ENCODE measurements at places on chromosomes 12 and 14.

DNA sequence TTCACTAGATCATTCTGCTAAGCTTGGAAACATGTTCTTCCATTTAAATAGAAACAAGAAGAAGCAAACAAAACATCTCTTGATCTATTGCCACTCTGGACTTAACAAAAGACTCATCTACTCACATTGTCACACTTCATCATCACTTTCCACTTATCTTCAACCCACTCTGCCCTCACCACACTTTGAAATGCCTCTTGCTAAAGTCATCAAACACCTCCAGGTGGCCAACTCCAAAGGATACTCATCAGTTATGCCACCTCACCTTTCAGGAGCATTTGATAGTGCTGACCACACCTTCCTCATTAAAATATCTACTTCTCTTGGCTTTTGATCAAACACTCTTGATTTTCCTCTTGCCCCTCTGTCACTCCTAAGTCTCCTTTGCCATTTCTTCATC is 7.2 kb downstream of the EFCAB11 start:
- no peak for DNase-seq

GRCh38 chr14:64760146-64760755 is 56.0 kb downstream of the PLEKHG3 start:
- DNase-seq: peak; percentile 79

DNA sequence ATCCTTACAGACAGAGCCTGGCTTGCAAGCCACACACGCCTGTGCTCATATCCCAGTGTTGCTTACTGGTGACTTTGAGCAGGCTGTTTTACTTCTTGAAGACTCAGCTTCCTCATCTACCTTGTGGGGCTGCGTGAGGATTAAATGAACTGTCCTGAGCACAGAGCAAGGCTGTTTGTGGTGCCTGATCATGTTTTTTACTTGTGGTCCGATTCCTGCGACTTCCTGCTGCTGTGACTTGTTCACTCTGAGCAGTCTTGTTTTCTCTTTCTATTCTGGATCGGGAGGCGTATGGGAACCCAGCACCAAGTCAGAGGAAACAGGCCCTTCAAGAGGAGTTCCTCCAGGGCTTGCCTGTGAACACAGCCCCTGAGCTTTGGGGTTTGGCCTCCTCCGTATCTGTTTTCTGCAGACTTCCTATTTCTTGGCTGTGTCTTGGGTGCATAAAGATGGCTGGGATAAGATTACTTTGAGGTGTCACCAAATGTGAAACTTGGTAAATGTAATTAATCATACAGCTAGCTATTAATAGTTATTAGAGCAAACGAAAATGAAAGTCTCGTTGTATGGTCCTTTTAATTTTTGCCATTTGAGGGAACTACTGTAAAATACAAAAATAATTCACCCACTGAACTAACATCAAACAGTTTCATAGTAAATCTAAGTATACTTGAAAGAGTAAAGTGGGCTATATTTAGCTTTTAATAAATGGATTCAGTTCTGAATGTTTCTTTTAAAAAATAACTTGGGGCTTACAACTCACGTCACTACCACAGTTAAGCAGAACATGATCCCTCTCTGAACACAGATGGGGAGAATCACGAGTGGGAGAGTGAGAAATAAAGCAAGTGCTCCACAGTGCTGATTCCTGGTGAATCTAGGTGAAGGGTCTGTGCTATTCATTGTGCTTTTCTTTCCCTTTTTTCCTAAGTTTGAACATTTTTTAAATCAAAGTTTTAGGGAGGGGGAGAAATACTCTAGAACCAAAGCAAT is 251.5 kb downstream of the FOXN3 start:
- peak; percentile 45 for DNase-seq

DNA sequence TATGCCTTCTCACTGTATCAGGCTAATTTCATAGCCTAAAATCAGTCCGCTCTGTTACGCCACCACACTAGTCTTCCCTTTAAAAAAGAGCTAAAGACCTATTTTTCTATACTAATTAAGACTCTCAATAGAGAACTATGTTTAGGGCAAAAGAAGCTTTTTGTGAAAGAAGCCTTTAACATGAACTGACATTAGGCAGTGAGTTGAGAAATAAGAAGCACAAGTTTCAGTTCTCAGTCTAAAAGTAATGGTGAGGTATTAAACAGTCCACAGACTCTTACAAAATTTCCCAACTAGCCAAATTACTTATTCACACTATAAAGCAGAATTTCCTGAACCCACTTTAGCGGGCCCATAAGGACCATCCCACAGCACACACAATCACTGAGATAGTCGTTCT is 93.7 kb downstream of the SOX5 start:
- no peak for DNase-seq

GRCh38 chr12:1806301-1807086 is 13.9 kb upstream of the LRTM2 start:
- no peak for DNase-seq

DNA sequence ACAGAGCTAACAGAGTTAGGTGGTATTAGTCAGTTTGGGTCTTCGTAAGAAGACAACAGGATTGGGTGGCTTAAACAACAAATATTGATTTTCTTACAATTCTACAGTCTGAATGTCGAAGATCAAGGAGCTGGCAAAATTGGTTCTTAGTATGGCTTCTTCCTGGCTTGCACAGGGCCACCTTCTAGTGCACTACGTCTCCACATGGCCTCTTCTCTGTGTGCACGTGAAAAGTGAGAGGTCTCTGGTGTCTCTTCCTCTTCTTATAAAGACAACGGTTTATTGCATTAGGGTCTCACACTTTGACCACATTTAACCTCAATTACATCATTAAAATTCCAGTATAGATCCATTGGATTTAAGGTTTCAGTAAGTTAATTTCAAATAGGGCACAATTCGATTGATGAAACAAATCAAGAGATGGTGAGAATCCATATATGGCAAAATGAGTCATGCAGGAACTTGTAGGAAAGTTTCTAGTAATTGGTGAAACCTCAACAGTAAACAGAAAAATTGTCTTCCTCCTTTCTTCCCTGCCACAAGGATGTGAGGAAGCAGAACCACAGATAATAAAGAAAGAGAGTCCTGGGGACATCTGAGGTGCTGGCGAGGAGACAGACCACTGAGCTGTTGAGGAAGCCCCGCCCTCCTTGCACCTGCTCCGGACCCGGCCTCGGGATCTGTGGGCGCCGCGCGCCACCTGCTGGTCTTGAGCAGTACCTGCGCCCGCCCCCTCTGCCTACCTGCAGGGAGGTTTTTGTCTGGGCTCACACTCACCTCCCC is 846.7 kb downstream of the TMEM121 start:
- DNase-seq: peak; percentile 87

DNA sequence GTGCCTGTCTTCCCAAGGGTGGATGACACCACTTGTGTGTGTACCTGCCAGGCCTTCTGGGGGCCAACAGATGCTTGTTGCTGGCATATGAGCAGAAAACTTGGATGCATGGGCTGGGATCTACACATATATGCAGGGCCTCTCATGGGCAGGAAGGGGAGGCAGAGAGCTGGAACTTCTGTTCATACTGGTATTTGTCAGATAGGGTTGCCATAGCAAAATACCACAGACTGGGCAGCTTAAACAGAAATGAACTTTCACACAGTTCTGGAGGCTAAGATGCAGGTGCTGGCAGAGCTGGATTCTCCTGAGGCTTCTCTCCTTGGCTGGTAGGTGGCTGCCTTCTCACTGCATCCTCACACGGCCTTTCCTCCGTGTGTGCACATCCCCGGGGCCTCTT is 121.8 kb downstream of the SUDS3 start:
- DNase-seq: no peak

GRCh38 chr14:52023518-52023917 is 34.2 kb downstream of the RTRAF start:
- no peak for DNase-seq

GRCh38 chr12:122090759-122091515 is 12.4 kb downstream of the MLXIP start:
- DNase-seq: no peak

- DNase-seq: no peak
Measured at GRCh38 chr12:62045211-62045610, 215.0 kb upstream of the USP15 start.

GRCh38 chr12:72082986-72083820 is 144.6 kb downstream of the TPH2 start:
- DNase-seq: no peak

- DNase-seq: peak; percentile 39
Measured at GRCh38 chr14:104891121-104891551, 26.1 kb downstream of the CEP170B start.

GRCh38 chr14:56814519-56814959 is 4.3 kb upstream of the OTX2 start:
- no peak for DNase-seq

GRCh38 chr14:68379510-68380328 is 413.1 kb downstream of the ZFP36L1 start:
- peak; percentile 58 for DNase-seq

GRCh38 chr12:119512772-119513497 is 80.6 kb upstream of the TMEM233 start:
- no peak for DNase-seq

DNA sequence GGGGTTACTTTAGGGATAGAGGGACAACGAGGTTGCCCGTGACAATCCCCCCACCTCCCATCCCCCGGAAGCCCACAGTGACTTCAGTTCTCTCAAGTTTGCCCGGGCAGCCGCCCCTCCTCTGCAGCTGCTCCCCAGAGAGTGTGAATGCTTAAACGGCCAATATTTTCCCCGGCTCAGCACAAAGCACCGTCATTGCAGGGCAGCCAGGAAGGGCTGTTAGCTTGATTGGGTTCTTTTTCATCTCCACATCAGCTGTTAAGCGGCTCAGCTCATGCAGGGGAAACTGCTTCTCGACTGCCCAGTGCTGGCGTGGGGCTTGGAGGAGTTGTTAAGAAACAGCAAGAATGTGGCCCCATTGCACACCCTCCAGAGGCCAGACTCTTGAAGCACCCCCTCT is 120.5 kb upstream of the NCOR2 start:
- DNase-seq: no peak

DNA sequence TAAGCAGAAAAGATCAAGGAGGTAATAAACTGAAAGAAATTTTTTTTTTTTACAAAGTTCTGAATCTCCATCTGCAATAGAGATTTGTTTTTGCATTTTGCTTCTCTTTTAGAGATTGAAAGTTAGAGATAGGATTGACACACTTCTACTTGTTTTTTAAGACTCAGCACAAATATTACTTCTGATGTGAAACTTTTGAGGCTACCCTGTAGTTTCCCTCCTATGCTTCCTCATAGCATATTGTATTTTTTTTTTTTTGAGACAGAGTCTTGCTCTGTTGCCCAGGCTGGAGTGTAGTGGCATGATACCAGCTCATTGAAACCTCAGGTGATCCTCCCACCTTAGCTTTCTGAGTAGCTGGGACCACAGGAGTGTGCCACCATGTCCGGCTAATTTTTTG is 32.1 kb upstream of the SGPP1 start:
- no peak for DNase-seq

DNA sequence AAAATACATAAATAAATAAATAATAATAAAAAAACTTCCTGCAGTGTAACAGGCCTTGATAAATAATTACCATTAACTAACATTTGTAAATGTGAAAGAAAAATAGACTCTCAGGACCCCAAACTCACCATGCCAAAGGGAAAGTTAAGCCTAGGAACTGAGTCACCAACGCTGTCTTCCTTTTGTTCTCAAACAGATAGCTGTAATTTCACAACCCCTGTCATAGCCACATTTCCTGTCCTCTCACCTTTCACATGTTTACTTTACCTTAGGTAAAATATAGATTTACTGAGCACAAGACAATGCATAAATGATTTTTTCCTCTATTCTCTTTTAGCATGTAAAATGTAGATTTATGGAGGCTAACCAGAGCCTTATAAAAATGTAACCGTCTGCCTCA is 35.9 kb upstream of the CHST11 start:
- DNase-seq: no peak

- DNase-seq: no peak
Measured at GRCh38 chr14:98069712-98070171, 1202.3 kb downstream of the BCL11B start.

- no peak for DNase-seq
Measured at GRCh38 chr14:73428353-73428824, 30.0 kb downstream of the NUMB start.

GRCh38 chr12:51242120-51242519 is 3.5 kb downstream of the DAZAP2 start:
- no peak for DNase-seq

DNA sequence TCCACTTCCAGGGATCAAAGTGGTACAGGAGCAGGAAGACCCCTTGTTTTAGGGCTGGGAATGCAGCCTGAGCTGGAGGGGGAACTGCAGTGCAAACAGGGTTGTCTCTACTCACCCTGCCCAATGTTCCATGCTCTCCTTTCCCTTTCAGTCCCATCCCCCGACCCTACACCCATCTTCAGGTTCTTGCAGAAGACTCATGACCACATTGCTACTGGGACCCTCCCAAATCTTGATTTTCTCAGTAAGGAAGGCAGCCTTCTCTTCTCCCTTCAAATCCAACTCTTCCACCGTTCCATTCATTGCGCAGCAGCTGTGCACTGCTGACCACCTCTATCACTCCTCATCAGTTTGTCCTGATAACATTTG is 1.9 kb downstream of the SERPINA11 start:
- DNase-seq: no peak

DNA sequence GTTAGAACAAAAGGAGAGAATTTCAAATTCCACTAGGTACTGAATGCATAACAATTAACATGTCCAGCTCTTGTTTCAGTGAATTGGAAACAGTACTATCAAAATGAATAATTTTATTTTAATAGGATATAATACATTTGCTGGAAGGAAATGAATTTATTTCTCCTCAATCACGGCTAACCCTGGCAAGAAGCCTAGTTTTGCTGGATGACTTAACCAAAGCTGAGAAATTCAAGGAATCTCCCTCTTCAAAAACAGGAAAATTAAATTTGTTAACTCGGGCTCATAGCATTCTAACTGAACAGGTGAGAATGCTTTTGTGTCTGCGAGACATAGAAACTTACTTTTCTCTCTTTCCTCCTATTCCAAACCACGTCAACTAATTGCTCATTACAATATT is 163.5 kb upstream of the NEDD1 start:
- no peak for DNase-seq

- DNase-seq: no peak
Measured at GRCh38 chr14:96245710-96246538, 10.1 kb upstream of the BDKRB1 start.

GRCh38 chr14:90544566-90544965 is 147.7 kb downstream of the CALM1 start:
- DNase-seq: no peak

Data from activated CD8-positive, alpha-beta memory T cell treated with anti-CD3 and anti-CD28 coated beads, Interleukin-2, amount 10 ng/mL, durations not matched to agents 7 days and 5 days (primary cell).